Uterine smooth muscle cell (primary cell): ENCODE measurements at places on chromosomes 6 and 20. TPM values are rescaled to one million over a fixed set of nuclear protein-coding genes. Genes with fewer than 3 reads are reported as not detected.

Gene MCM8
- total RNA-seq: 9.4 and 30.4 TPM in 2 replicates

Gene PHACTR1
- total RNA-seq: 0.37 and 1.4 TPM in 2 replicates

Gene TXLNB
- 0.37 and 0.44 TPM in 2 replicates for total RNA-seq

Gene DNMT3B
- 5.1 and 7.4 TPM in 2 replicates for total RNA-seq

Gene TMEM151B
- under 0.01 TPM in 1 of 2 replicates, not detected in the other for total RNA-seq

Gene SFTA2
- total RNA-seq: not detected in 2 replicates

Gene NANP
- total RNA-seq: 11.0 and 13.6 TPM in 2 replicates

Gene COL12A1
- total RNA-seq: 526 and 765 TPM in 2 replicates

Gene WFDC10B
- not detected in 2 replicates for total RNA-seq

Gene PDYN
- total RNA-seq: not detected in 2 replicates

Gene MPIG6B
- not detected in 2 replicates for total RNA-seq

Gene CST5
- total RNA-seq: not detected in 2 replicates

Gene CALHM4
- not detected in 2 replicates for total RNA-seq

Gene RFX6
- total RNA-seq: under 0.01 TPM in 1 of 2 replicates, not detected in the other

Gene RIOK1
- total RNA-seq: 18.2 and 20.3 TPM in 2 replicates

Gene PYGB
- 119 and 142 TPM in 2 replicates for total RNA-seq

Gene PKHD1
- total RNA-seq: not detected in 2 replicates

Gene LIN28B
- total RNA-seq: not detected in 2 replicates

Gene RAB32
- 161 and 163 TPM in 2 replicates for total RNA-seq

Gene SCGN
- total RNA-seq: not detected in 2 replicates

Gene CLPSL2
- not detected in 2 replicates for total RNA-seq

Gene GPX5
- total RNA-seq: not detected in 2 replicates

Gene GPR6
- not detected in 2 replicates for total RNA-seq

Gene RUNX2
- 1.7 and 3.2 TPM in 2 replicates for total RNA-seq

Gene SAMD5
- 0.44 and 1.00 TPM in 2 replicates for total RNA-seq

Gene FANCE
- total RNA-seq: 10.4 and 13.5 TPM in 2 replicates

Gene UCKL1
- total RNA-seq: 22.4 and 24.0 TPM in 2 replicates

Gene MCCD1
- total RNA-seq: not detected in 2 replicates

Gene GABRR1
- total RNA-seq: not detected in 2 replicates

Gene GLYATL3
- total RNA-seq: not detected in 2 replicates

Gene TSPO2
- total RNA-seq: not detected in 2 replicates

Gene SUMO4
- total RNA-seq: 1.00 and 1.7 TPM in 2 replicates

Gene SLC32A1
- total RNA-seq: not detected in 2 replicates

Gene OR2J3
- total RNA-seq: not detected in 2 replicates

Gene KIF13A
- 78.9 and 96.1 TPM in 2 replicates for total RNA-seq

Gene RSPO4
- not detected in 2 replicates for total RNA-seq

Gene ABCC10
- total RNA-seq: 18.4 and 24.6 TPM in 2 replicates

Gene AURKA
- total RNA-seq: 27.5 and 109 TPM in 2 replicates

Gene RBPJL
- not detected in 2 replicates for total RNA-seq

Gene DEFB124
- total RNA-seq: not detected in 2 replicates

Gene GINS1
- 6.0 and 21.8 TPM in 2 replicates for total RNA-seq

Gene BMP5
- total RNA-seq: not detected in 2 replicates

Gene FOXC1
- 1.5 and 1.6 TPM in 2 replicates for total RNA-seq

Gene GNAS-AS1
- total RNA-seq: 0.87 and 1.00 TPM in 2 replicates

Gene EEF1A2
- 0.33 and 1.9 TPM in 2 replicates for total RNA-seq
